Ecto neural progenitor cell (in vitro differentiated cells): ENCODE measurements at places on chromosomes 7 and 10.

GRCh38 chr10:102645741-102646609 lies 1.7 kb downstream of the TRIM8 start:
- DNase-seq, result no peak

DNA sequence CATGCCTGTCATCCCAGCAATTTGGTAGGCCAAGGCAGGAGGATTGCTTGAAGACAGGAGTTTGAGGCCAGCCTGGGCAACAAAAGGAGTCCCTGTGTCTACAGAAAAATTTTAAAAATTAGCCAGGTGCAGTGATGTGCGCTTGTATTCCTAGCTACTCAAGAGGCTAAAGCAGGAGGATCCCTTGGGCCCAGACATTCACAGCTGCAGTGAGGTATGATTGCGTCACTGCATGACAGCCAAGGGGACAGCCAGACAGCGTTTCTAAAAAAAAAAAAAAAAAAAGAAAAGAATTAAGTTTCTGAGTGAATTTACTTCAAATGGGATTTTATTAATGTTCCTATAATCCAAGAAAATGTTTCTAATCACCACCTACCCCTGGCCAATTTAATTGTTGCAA lies 87.4 kb upstream of the RNF148 start:
- no peak for DNase-seq

GRCh38 chr7:195010-195829 lies 2.8 kb downstream of the FAM20C start:
- DNase-seq, result no peak

- no peak for DNase-seq
Observed at GRCh38 chr10:69459893-69460575, 8.8 kb downstream of the TSPAN15 start.

DNA sequence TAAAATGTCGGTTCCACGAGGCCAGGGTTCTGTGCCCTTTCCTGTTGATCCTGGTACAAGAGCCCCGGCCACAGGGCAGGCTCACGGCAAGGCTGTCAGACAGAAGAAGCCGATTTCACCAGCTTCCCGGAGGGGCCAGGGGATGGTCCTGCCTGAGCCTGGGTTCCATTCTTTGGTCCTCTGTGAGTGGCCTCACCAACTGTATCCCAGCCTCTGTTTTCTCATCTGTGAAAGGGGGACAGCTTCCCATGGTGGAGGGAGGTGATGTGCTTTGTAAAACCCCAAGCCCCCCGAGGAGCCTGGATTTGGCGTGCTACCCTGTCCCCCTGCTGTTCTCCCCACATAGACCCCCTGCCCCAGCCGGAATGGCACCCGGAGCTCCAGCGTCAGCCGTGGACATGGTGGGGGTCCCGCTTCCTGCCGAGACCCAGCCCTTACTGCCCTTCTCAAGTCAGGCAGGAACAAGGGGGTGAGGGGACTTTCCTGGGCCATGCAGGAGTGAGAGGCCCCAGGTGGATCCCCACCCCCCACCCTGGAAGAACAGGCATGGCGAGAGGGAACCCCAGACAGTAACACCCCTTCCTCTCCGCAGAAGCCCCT lies 28.3 kb upstream of the ELFN1 start:
- no peak for DNase-seq

DNA sequence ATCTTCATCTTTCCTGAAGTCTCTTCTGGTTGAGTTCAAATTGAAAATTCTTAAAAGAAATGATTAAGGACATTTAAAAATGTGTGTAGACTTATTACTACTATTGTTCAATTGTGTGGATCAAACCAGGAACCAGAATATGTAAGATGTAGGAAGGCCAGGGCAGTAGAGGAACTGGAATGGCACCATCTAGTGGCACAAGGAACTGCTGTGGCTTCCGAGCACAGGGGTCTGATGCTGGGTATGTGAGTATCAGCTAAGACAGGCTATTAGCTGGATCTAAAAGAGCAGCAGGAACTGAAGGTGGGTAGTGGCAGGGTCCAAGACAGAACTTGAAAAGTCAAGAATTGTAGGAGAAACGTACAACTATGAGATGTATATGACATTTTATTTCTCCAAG lies 247.3 kb downstream of the SEMA3A start:
- peak; percentile 44 for DNase-seq

DNA sequence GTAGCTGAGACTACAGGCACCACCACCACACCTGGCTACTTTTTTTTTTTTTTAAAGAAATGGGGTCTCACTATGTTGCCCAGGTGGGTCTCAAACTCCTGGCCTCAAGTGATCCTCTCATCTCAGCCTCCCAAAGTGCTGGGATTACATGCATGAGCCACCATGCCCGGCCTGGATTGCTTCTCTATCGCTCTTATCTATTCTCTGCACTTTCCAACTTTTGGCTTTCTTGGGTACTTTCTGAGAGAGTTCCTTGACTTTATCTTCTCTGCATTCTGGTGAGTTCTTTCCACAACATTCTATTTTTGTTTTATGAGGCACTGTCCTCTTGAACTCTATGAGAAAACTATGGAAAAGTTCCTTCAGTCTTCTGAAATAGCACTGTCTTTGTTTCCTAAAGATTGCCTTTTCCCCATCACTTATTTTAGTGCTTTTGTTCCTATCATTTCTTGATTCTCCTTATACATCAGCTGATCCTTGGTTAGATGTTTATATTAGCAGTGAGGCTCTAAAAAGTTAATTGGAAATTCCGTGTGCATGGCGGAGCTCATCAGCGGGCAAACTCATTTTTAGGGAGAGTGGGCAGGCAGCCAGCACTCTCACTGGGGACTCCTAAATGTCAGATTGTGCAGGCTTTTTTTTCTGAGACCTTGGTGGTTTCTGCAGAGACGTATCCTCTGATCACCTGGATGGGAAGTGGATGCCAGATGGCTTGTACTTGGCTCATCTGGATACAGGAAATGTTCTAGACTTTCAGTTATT lies 43.9 kb downstream of the HIP1 start:
- DNase-seq, result no peak

- no peak for DNase-seq
Observed at GRCh38 chr10:63294781-63295180, 161.7 kb downstream of the NRBF2 start.

GRCh38 chr10:70915806-70916205 lies 27.4 kb upstream of the PCBD1 start:
- no peak for DNase-seq

- DNase-seq, result no peak
Observed at GRCh38 chr10:101145750-101146391, 14.8 kb downstream of the TLX1 start.

DNA sequence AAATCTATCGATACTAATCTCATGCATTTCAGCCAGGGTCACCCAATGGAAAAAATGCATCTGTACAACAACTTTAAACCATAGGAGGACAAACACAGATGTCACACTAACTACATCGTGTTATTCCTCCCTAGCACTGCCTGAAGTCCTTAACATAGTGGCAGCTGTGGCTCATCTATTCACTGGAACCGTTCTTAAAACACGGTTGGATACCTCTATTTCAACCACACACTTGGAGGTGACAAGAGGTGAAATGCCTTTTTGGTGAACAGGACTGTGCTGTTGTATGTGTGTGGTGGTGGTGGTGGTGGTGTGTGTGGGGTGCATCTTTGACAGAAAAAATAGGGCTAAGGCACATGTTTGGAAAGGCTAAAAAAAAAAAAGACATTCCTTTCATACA lies 93.1 kb downstream of the NRP1 start:
- DNase-seq, result no peak

- no peak for DNase-seq
Observed at GRCh38 chr10:45151467-45152214, 150.9 kb downstream of the ZNF22 start.

- no peak for DNase-seq
Observed at GRCh38 chr10:69421611-69422308, 5.0 kb upstream of the TACR2 start.

DNA sequence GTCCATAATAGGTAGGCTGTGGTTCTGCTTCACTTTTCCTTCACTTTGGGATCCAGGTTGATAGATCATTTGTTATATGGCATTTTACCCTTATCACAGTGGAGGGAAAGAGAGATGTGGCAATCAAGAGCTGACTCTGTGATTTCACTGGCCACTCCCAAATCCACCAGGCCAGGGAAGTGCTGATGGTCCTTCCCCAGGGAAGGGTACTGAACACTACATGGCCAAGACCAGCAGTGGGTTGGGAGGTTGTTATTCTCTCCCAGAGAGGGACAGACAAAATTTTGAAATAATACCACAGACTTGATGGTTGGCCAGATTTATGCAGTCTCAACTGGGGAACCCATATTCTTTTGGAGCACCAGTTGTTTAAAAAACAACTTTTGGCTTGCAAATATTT lies 102.5 kb downstream of the SND1 start:
- no peak for DNase-seq

- DNase-seq, result no peak
Observed at GRCh38 chr7:348962-349743, 59.2 kb downstream of the FOXL3 start.

DNA sequence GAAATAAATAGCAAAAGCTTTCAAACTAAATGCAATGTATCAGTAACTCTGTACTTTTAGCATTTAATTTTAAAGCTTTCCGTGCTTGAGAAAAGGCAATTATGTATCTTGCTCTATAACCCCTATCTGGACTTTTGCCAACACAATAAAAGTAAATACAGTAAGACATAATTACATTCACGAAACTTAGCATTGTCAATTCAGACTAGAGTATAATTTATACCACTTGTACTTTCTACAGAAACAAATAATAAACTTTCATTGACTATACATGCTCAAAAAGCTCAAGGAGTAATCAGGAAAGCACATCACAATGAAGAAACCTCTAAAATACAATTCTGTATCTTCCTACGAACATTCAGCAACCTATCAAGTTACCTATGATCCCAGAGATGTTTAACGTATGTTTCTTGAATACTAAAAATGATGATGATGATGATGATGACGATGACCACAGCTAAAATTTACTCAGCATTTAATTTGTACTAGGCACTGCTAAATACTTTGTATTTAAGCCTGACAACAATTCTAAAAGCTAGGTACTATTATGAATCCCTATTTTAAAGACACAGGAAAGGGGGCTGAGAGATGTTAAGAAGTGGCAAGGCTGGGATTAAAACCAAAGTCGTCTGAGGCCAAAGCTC lies 44.9 kb downstream of the MINDY3 start:
- DNase-seq, result no peak

GRCh38 chr10:18650404-18650997 lies 886 bp downstream of the NSUN6 start:
- DNase-seq, result no peak

- no peak for DNase-seq
Observed at GRCh38 chr7:29204491-29205272, 10.1 kb downstream of the CHN2 start.

- DNase-seq, result no peak
Observed at GRCh38 chr10:14409247-14409646, 78.5 kb upstream of the FRMD4A start.

DNA sequence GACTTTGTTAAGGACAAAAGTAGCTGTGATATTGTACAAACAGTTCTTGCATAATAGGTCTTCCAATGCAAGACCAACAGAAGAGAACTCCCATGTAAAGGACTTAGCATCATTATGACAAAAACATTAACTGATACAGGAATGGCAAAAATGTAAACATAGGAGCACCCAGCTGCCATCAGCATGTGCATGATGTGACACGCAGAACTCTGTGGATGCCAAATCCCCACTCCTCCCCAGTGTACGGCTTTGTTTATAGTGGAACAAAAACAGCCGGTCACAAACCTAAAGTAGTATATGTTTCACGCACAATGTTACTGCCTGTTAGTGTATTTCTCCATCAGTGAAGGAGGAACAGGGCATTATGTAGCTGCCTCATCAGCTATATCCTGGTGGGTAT lies 316.0 kb upstream of the AOAH start:
- DNase-seq, result no peak

GRCh38 chr7:50852901-50853300 lies 70.2 kb upstream of the GRB10 start:
- no peak for DNase-seq

DNA sequence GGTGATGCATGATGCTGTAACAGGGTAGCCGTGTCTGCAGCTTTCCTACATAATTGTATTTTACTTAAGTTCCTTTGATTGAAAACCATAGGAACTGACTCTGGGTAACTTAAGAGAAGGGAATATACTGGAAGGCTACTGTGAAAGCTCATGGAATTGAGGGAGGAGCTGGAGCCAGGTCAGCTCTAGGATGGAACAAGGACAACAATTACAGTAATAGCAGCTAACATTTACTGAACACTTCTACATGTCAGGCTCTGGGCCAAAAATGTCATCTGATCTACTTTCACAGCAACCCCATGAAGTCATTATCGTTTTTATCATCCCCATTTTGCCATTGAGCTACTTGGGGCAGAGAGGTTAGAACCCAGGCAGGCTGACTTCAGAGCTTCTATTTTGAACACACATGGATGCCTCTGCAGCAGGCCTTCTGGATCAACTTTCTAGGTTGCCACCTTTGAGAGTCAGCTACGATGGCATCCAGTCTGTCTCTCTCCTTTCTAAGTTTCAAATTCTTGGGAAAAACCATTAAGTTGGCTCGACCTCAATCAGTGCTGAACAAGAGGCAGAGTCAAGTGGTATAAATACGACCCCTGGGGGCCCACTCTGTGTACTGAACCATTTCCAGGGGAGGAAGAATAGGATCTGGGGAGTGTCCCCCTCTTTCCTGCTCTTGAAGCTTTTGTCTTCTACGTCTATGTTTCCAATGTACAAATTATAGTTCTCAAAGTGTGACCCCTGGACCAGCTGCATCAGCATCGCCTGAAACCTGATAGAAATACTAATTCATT lies 272.3 kb upstream of the PLPP4 start:
- DNase-seq, result no peak

GRCh38 chr10:11909618-11910017 lies 86.5 kb downstream of the PROSER2 start:
- no peak for DNase-seq

GRCh38 chr7:125775317-125775716 lies 845.7 kb upstream of the POT1 start:
- no peak for DNase-seq

DNA sequence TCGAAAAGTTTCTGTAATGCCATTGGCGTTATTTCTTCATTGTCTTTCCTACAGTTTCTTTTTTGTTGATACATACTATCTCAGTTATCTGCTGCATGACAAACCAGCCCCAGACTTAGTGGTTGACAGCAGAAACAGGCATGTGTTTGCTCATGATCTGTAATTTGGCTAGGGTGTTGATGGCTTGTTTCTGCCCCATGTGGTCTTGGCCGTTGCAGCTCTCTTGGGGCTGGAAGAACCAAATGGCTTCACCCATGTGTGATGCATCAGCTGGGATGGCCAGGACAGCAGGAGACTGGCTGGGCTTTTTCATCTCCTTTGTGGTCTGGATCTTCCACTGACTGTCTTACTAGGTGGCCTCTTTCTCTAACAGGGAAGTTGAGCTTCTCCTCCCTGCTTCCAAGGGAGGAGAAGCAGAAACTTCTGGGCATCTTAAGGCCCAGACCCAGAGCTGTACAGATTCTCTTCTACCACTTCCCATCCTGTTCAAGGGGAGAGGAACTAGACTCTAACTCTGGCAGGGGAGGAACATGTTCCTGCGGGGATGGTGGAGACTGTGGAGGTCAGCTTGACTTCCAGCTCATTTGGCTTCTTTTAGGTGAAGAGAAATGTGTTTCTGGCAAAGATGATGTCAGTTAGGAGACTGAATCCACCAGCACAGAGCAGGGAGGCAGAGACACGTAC lies 89.3 kb downstream of the FANK1 start:
- DNase-seq, result no peak

- DNase-seq, result no peak
Observed at GRCh38 chr10:101529725-101530553, 58.1 kb downstream of the POLL start.
